ENCODE measurements at places on chromosomes 4 and X. TPM values are rescaled to one million over a fixed set of nuclear protein-coding genes. Genes with fewer than 3 reads are reported as not detected.

GRCh38 chr4:15914291-15914690, 24.2 kb downstream of the FGFBP1 start:
- DNase-seq: no peak

DNA sequence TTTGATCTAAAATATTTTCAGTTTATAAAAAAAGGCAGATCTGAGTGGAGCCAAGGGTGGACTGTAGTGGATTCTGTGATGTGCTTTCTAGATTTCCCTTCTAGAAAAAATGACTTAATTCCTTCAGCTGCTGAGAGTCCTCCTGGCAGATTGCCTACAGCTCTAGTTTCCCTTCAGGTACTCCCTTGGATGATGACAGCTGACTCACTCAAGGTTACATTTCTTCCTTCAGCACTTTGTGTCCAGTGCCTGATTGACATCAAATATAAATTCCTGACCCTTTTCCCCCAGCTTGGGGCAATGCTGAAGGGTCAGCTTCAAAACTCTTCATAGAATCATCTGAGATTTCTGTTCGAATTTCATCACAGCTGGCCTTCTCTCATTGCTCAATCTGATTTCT, 161.7 kb downstream of the EMCN start:
- no peak for DNase-seq

Gene RAB39B
- total RNA-seq: 1.6 TPM

Gene HMGN5
- total RNA-seq: 2.0 TPM

- no peak for DNase-seq
Observed at GRCh38 chr4:81905971-81906370, 434.3 kb upstream of the RASGEF1B start.

DNA sequence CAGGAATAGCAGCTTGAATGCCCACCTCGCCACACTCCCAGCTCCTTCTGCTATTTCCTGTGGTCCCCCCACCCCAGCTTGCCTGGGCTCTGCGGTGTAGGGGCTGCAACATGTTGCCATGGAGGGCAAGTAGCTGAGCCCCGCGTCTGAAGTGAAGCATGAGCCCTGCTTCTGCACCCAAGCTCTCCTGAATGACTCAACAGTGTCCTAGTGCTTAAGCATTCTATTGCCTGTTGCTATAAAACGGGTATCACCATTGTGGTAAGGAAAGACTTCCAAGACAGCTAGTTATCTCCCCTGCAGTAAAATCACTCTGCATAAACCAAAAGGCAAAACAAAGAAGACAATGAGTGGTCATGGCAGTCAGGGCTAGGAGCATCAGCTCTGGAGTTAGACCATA, 31.4 kb upstream of the SPATA4 start:
- no peak for DNase-seq
